Gastrocnemius medialis (tissue), 4 donors: ENCODE measurements at places on chromosomes 11 and 22. TPM values are rescaled to one million over a fixed set of nuclear protein-coding genes. Genes with fewer than 3 reads are reported as not detected.
A peak's percentile ranks its signal among the peaks of the same experiment; 100 is the strongest.

DNA sequence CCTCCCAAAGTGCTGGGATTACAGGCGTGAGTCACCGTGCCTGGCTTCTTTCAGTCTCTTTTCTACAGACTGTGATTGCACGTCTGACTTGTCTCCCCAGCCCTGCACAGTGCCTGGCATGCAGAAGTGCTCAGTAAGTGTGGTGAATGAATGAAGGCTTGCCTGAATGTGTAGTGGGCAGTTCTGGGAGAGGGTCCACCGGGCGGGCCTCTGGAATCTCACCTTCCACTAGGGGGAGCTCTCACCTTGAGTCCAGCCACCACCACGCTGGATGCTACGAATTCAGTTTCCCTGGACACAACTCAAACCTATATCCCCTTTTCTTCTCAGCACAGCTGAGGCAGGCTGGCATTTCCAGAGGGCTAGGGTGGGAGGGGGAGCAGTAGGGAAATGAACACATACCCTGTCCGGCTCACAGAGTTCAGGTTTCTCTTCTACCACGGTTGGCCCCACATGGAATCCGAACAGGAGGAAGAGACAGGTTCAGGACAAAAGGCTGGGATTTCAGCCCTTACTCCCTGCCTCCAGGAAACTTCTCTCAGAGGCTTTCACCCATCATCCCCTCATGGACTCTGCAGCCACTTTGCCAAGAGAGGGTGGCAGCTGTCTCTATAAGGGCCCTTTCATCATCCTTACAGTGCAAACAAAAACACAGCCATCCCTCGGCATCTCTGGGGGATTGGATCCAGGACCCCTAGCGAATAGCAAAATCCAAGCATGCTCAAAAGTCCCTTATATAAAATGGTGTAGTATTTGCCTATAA is 86.8 kb downstream of the NECTIN1 start:
- DNase-seq, result no peak
- no peaks in the 10 kb centered on the region for H3K4me1 ChIP-seq
- H3K36me3 ChIP-seq, result no peaks in the 10 kb centered on the region
- H3K4me3 ChIP-seq, result no peak overlapping the region
- no peaks in the 10 kb centered on the region for H3K27me3 ChIP-seq

DNA sequence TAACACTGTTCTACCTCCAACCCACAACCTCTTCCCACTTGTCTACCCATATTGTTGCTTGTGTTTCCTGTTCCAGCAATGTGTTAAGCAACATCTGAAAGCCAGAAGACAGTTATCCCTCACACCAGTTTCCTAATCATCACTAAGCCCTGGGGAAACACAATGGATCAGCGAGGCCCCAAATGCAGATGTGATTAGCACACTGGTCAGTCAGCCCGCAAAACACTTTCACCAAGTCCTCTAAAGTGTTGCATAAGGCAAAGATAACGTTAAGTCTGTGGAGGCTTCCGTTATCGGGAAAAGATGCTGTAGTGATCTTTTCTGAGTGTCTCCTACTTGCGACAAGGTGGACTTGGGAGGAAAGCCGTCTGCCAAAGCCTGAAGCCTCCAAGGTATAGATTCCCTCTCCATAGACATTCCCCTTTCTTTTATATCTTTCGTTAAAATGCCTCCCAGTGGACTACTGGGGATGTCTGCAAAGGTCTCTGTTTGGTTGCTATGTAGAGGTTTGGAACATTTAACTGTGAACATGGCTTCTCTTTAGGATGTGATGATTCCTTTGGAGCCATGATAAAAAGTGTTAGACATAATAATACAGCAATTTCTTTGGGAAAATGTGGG is at the start of gene MS4A3:
Gene MS4A3 (plus strand): TSS at position 317 of the 621 bp plus-strand sequence. CDS start 4,496 bp downstream, outside the sequence.
- DNase-seq, result no peak
- no peaks in the 10 kb centered on the region for H3K27me3 ChIP-seq
- no peak within 1 kb of the TSS for H3K4me3 ChIP-seq
- H3K36me3 ChIP-seq, result no peaks in the 10 kb centered on the region

- DNase-seq, result no peak
- H3K27ac ChIP-seq, result no peak overlapping the region
- no peaks in the 10 kb centered on the region for H3K27me3 ChIP-seq
- H3K4me1 ChIP-seq, result no peaks in the 10 kb centered on the region
Observed at GRCh38 chr11:47915783-47916182, 64.6 kb upstream of the PTPRJ start.

GRCh38 chr22:36456464-36456845 is 25.0 kb downstream of the TXN2 start:
- no peaks in the 10 kb centered on the region for H3K27me3 ChIP-seq
- peak overlapping the region; percentile 93 for H3K27ac ChIP-seq
- no peak for DNase-seq

DNA sequence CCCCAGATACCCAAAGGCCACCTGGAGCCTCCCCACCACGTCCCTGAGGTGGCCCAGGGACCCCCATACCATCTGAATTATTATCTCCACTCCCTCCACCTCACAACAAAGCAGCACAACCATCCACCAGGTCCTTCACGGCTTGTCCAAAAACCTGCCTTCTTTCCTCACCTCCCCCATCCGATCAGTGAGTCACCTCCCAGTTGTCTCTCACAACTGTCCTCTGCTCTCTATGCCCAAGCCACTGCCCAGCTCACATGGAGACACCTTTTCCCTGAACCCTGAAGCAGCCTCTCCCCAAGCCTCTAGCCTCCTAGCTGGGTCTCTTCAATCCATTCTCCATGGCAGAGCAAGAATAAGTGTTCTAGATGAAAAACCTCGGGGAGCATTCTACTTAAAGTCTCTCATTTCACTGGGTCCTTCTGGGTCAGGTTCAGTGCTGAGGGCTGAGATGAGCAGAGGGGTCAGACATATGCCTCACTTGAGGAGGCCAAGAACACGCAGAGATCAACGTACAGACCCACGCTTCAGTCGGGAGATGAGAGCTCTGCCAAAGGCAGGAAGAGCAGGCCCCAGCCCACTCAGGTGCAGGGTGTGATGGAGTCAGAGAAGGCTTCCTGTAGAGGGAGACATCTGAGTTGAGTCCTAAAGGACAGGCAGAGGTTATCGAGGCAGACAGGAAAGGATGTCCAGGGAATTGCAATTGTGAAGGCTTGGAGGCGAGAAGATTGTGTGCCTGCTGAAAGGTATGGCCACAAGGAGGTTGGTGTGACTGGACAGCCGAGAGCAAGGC is 74.7 kb downstream of the PDE2A start:
- no peak overlapping the region for H3K27ac ChIP-seq
- no peak overlapping the region for H3K4me3 ChIP-seq
- no peaks in the 10 kb centered on the region for H3K36me3 ChIP-seq
- no peaks in the 10 kb centered on the region for H3K27me3 ChIP-seq

The RASSF10 gene
- total RNA-seq, result 0.25 TPM

- no peaks in the 10 kb centered on the region for H3K27me3 ChIP-seq
- H3K36me3 ChIP-seq, result no peaks in the 10 kb centered on the region
- no peak overlapping the region for H3K4me3 ChIP-seq
Observed at GRCh38 chr11:64814712-64815187, 4.4 kb upstream of the MEN1 start.

The ALDH3B1 gene
- total RNA-seq, result 5.1 TPM

The ENTHD1 gene
- total RNA-seq, result not detected

The PIK3C2A gene
- total RNA-seq, result 16.4 TPM

GRCh38 chr11:33256031-33256812 is 959 bp upstream of the HIPK3 start:
- no peaks in the 10 kb centered on the region for H3K27me3 ChIP-seq
- H3K27ac ChIP-seq, result peak overlapping the region; percentile 100
- H3K36me3 ChIP-seq, result no peaks in the 10 kb centered on the region
- peaks cover 19% of the 10 kb centered on the region for H3K4me1 ChIP-seq
- DNase-seq, result no peak
- peak overlapping the region; percentile 73 for H3K4me3 ChIP-seq

- H3K27me3 ChIP-seq, result peaks cover 20% of the 10 kb centered on the region
- H3K36me3 ChIP-seq, result no peaks in the 10 kb centered on the region
- no peak for DNase-seq
Observed at GRCh38 chr11:46162700-46163099, 41.4 kb upstream of the PHF21A start.

DNA sequence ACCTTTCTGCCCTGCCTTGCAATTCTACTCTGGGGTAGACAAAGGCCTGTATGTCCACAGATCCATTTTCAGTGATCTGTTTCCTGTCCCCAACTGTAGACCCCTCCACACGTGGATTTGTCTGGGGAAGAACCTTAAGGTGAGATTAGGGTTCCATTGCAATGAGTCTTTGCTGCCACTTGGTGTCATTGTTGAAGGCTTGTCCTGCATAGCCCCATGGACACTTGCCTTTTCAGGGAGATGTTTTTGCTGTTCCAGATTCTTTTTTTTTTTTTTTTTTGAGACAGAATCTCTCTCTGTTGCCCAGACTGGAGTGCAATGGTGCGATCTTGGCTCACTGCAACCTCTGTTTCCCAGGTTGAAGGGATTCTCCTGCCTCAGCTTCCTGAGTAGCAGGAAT is 21.8 kb downstream of the SERPING1 start:
- no peaks in the 10 kb centered on the region for H3K36me3 ChIP-seq
- no peaks in the 10 kb centered on the region for H3K4me1 ChIP-seq
- H3K27me3 ChIP-seq, result no peaks in the 10 kb centered on the region
- no peak overlapping the region for H3K4me3 ChIP-seq

The NRIP3 gene
- total RNA-seq, result not detected

DNA sequence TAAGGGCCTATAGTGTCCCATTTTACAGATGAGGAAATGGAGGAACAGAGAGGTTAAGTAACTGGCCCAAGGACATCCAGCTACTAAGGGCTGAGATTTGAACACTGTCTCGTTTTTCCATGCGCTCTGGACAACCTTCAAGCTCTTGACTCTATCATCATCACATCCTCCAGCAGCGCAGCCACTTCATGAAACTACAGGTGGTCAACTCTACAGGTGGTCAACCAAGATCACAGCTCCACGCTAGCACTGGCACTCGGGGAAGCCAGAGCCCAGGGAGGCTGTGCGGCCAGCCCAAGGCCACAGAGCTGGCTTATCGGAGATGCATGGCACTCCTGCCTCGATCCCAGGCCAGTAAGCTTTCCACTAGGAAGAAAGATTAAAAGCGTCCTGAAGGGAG is 40.0 kb downstream of the PHF21B start:
- no peak overlapping the region for H3K27ac ChIP-seq
- H3K4me1 ChIP-seq, result no peaks in the 10 kb centered on the region
- H3K4me3 ChIP-seq, result no peak overlapping the region
- no peaks in the 10 kb centered on the region for H3K36me3 ChIP-seq
- no peak for DNase-seq

GRCh38 chr22:27312966-27313855 is 488.3 kb downstream of the MN1 start:
- H3K27me3 ChIP-seq, result no peaks in the 10 kb centered on the region
- peaks cover 5% of the 10 kb centered on the region for H3K4me1 ChIP-seq
- no peaks in the 10 kb centered on the region for H3K36me3 ChIP-seq
- DNase-seq, result no peak

The MFRP gene
- total RNA-seq, result not detected

The MAJIN gene
- not detected for total RNA-seq

- no peak overlapping the region for H3K27ac ChIP-seq
- H3K36me3 ChIP-seq, result no peaks in the 10 kb centered on the region
- H3K27me3 ChIP-seq, result no peaks in the 10 kb centered on the region
Observed at GRCh38 chr11:134905928-134906327, 493.9 kb upstream of the B3GAT1 start.

The DYNC2H1 gene
- 1.7 TPM for total RNA-seq

GRCh38 chr11:30587269-30587812 is 1.2 kb upstream of the MPPED2 start:
- H3K4me3 ChIP-seq, result peak overlapping the region; percentile 81
- no peaks in the 10 kb centered on the region for H3K27me3 ChIP-seq
- H3K4me1 ChIP-seq, result no peaks in the 10 kb centered on the region
- H3K36me3 ChIP-seq, result no peaks in the 10 kb centered on the region

DNA sequence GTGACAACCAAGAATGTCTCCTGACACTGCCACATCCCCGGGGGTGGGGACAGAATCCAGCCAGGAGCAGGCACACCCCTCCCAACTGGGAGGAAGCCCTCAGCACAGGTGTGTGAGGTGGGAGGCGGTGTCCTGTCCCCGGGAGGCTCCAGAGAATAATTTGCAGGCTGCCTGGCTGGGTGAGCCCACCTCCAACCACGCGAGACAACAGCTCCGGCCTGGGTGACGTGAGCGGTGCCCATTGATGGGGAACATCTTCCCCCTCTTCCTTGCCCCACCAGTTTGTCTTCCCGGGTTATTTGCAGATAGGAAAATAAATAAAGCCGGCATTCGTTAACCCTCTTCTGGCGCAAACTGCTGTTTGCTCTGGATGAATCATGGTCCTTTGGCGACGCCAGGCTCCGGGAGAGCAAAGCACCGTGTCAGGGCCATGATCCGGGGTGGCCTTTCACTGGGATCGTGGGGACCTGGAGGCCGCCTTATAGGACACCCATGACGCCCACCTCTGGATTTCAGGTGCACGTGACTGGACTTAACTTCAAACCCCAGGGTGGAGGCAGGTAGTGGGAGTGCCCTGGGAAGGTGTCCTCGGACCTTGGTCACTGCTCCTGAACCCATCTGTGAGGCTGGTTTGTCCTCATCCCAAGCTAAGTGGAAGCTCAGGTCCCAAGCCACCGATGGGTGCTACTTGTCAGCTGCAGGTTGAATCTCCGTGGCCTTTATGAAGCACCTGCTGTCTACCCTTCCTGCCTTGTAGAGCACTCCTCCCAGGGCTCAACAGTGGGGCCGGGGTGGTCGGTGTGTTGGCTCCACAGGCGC is 13.9 kb downstream of the CCND1 start:
- no peak for DNase-seq
- H3K27ac ChIP-seq, result no peak overlapping the region
- peaks cover 5% of the 10 kb centered on the region for H3K4me1 ChIP-seq
- no peak overlapping the region for H3K4me3 ChIP-seq
- H3K27me3 ChIP-seq, result no peaks in the 10 kb centered on the region

DNA sequence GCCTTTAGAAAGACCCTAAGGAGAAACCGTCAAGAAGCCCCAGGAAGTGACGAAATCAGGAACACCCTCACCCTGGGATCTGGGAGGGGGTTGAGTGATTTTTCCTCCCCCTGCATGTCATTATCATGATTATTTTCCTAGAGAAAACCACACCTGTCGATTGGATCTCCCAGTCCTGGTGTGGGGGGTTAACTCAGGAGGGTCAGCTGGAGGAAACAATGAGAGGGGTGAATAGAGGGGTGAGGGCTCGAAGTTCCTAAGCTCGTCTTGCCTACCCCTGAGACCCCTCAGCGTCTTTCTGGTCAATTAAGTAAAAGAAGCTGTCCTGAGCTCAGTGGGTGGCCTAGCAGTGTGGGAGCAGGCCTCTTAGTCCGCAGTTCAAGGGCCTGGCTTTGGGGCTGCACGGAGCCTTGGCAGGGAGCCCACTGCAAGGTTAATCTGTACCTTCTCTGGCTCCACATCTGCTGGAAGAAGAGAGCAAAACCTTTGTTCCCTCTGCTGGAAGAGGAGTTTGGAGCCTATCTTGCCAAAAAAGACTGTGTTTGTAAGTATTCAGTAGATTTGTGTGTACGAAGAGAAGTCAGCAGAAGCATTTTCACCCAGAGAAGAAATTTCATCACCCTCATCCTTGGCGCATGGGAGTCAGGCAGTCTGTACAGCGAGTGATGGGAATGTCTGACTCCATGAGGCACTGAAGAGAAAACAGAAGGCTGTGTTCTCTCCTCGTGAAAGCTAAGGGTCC is 34.2 kb upstream of the FTH1 start:
- no peak for DNase-seq
- no peak overlapping the region for H3K4me3 ChIP-seq
- H3K4me1 ChIP-seq, result no peaks in the 10 kb centered on the region
- no peaks in the 10 kb centered on the region for H3K36me3 ChIP-seq
